ENCODE measurements at places on chromosomes 2 and 18.

DNA sequence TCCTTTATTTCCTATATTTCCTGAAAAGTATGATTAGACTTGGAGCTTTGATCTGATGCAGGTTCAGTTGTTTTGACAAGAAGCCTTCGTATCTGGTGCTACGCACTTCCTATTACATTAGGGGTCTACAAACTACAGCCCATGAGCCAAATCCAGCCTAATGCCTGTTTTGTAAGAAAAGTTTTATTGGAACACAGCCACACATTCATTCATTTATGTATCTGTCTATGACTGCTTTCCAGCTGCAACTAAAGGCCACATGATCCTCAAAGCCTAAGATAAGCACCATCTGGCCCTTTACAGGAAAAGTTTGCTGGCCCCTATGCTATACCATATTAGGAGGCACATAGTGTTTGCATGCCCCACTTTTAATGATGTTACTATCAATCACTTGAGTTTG is 26.0 kb downstream of the EIF2AK3 start:
- no peak for DNase-seq

DNA sequence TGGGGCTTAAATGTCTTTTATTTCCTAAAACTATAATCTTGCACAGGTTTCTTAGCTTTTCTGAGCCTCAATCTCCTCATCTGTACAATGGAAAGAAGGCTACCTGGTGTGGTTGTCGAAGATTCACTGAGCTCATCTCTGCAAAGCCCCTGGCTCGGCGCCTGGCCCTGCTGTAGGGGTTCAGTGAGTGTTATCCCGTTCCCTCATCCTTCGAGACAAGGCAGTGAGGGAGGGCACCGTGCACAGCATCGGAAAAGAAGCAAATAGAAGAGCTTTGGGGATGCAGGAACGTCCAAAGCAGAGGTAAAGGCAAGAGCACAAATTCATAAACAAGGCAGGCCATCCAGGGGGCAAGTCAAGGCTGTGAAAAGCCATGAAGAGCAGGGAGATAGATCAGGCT is 41.2 kb upstream of the ATG16L1 start:
- no peak for DNase-seq

GRCh38 chr2:35790292-35790691 is 565.3 kb upstream of the CRIM1 start:
- DNase-seq: no peak

- DNase-seq: no peak
Observed at GRCh38 chr18:50008306-50008705, 186.6 kb downstream of the MYO5B start.

DNA sequence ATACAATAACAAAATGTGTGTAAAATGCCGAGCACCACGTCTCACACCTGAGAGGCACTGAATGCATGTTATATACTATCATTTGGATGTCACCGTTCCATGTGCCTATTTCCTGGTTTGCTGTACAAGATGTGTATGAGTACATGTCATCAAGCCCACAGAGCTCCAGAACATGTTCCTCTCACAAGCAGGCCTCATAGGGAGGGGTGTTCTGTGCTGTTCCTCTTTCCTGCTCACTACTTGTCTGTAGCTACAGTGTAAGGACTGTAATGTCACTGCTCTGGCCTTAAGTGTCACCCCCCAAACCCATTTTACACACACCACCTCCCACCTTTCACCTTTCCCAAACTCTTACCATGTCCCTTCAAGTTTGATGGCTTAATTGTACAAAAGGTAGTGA is 1.8 kb downstream of the AFF3 start:
- no peak for DNase-seq

DNA sequence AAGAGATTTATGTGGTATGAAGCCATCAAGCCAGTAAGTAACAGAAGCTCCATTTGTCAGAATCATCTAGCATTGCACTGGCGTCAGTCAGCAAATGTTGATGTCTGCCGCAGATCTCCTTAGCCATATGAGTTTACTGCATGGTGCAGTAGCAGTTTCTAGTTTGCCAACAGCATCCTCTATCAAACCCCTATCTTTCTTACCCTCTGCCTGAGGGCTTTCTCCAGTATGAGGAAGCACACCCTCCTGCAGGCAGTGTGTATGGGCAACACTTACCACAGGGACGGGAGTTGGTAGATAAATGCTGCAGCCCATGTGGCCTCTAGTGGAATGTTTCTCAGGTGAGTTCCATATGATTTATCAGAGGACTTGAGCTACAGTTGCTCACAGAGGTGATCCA is 63.7 kb downstream of the EFEMP1 start:
- no peak for DNase-seq

- DNase-seq: no peak
Observed at GRCh38 chr2:54503192-54503591, 47.1 kb downstream of the SPTBN1 start.

GRCh38 chr2:141331127-141331526 is 799.7 kb downstream of the LRP1B start:
- no peak for DNase-seq

- DNase-seq: no peak
Observed at GRCh38 chr2:221312634-221313033, 259.5 kb downstream of the EPHA4 start.

DNA sequence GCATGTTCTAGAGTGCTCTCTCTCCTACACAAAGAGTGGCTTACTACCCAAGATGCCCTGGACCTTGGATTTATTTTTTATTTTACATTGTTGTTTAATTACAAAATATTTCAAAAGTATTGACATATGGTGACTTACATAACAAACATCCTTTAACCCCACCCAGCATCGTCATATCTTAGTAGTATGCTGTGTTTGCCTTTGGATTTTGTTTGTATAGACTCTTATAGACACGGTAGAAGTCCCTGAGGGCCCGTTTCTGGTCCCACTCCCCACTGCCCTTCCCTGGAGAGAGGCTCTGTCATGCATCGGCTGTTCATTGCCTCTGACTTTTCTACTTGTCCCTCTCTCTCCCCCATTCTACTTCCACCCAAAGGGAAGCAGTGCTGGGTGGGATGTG is 112.0 kb downstream of the ZBTB7C start:
- no peak for DNase-seq

Data from hypothalamus (tissue), 51 donors.